ENCODE measurements at places on chromosomes 12 and 14.

DNA sequence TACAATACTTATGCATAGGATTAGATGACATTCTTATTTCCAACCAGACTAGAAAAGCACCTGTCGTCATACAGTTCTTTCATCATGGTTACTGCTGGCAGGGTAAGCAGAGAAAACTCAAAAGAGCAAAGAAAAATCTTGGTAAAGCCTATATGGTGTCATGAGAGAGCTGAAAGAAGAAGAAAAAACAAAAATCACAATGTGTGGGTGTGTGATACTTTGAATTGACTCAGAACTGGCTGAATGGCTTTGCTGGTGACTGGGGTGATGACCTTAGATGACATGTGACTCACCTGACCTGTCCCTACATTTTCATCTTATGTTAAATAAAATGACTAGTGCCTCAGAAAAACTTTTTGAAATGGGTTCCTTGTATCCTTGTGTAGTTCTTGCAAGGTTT is 278.1 kb upstream of the LMO3 start:
- no peak for DNase-seq

DNA sequence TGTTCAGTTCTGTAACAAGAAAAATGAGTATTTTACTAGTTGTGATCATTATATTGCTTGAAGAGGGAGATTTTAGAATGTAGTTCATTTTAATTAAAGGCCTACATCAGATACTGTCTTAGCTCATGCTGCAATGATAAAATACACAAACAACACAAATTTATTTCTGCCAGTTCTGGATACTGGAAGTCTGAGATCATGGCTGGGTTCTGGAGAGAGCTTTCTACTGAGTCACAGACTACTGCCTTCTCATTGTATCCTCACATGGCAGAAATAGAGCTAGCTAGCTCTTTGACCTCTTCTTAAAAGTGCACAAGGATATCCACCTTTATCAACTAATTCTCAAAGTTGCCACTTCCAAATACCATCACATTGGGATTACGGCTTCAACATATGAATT is 53.8 kb downstream of the MIS18BP1 start:
- DNase-seq, result no peak

GRCh38 chr12:124420996-124421674 is 126.2 kb downstream of the RFLNA start:
- no peak for DNase-seq

GRCh38 chr12:78787576-78787975 is 77.0 kb upstream of the SYT1 start:
- no peak for DNase-seq

DNA sequence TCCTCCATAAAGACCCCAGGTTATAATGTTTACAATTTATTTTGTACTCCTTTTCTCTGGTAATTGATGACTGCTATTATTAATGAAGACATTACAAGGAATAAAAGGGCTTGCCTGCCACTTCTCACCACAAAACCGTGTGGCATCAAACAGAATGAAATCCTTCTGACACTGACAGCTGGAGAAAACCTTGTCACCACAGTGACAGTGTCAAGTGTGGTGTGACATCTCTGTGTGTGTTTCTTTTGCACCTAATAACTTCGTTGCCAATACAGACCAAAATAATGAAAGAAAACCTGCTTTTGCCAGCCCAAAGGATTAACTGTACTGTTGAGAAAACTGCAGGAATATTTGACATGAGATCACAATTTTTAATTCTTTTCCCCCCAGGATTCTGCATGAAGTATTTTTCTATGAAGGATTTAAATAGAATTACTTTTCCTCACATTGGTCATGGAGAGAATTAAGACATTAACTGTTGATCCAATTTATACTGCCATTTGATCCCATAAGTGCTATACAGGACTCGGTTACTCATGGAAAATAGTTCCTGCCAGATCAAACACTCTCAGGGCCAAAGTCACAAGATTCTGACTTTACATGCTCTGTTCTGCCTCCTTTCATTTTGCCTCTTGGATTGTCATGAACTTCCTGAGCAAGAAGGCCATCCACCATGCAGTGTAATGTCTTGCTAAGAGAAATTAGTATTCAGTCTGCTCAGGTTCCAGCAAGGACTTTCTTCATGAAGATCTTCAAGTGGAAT is 60.4 kb upstream of the IFNG-AS1 start:
- DNase-seq, result no peak

- DNase-seq, result peak; percentile 73
Observed at GRCh38 chr12:6345319-6346091, 3.6 kb upstream of the TNFRSF1A start.

- no peak for DNase-seq
Observed at GRCh38 chr12:4806439-4807115, 86.4 kb downstream of the GALNT8 start.

DNA sequence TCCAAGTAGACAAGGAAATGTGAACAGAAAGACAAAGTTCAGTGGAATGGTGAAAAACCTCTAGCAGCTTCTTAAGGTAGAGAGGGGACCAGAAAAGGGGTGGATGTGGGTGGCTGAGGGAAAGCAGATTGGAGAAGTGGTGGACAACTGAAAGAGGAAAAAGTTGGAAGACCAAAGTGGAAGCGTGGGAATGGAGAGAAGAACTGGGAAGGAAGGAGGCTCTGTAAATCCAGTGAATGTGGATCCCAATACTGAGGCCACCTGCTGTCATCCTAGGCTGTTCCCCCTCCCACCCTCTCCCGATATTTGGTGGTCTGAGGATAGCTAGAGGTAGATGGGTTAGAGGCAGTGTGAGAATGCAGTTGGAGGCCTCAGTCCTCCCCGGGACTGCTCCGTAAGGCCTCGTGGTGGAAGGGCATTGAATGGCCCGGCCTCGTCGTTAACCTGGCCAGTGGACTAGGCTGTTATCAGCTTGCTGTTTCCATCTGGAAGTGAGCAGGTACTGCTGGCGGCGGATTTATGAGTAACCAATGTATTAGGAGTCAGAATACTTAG is 822 bp upstream of the POU6F1 start:
- DNase-seq, result no peak

All from Peyer's patch (tissue), 4 donors.